KG1 (cell line): ENCODE measurements at places on chromosomes 5 and 9.

- DNase-seq, result no peak
These were observed 21.4 kb downstream of the SPINK1 start for GRCh38 chr5:147809830-147810666.

DNA sequence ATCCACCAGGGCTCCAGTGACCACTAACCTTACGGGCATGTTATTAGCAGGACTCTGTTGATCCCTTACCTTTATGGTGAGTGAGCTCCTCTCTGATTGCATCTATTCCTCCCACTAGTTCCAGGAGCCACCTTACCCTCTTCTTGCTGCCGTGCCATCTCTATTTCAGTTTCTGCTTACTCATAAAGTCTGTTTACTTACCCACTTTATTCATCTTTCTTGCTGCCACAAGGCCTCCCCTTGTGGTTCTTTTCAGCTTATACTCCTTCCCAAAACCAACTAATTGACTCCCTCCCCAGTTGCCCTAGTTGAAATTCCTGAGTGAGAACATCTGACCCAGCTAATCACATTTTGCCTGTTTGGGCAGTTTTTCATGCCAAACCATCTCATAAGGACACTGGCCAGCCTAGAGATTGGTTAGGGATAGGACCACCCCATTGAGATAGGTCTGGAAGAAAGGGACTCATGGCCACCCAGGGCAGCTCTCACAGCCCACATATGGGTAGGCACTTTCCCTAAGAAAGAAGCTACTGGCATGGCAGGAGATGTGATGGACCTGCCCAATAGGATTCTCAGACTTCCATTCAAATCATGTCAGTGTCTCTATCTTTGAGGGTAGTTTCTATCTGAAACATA lies 412.7 kb downstream of the EFNA5 start:
- DNase-seq, result no peak

- DNase-seq, result no peak
These were observed 41.5 kb upstream of the SEMA4D start for GRCh38 chr9:89539374-89539773.

GRCh38 chr9:107992271-107992670 lies 502.7 kb upstream of the KLF4 start:
- no peak for DNase-seq

DNA sequence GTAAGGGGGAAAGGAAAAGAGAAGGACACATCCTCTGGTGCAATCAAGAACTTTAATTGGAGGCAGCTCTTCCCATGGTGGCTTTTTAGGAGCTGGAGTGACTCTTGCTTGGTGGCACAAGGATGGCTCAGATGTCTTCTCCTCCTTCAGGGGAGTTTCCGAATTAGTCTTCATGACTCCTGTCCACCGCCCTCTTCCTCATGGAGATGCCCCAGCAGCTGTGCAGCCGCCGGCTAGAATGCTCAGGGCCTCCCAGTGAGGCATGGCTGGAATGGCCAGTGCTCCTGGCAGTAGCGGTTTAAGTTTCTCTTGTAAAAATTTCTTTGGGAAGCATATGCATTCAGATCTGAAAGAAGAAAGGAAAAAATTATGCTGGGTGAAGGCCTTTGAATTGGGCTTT lies 8.8 kb upstream of the TEX53 start:
- DNase-seq, result no peak

DNA sequence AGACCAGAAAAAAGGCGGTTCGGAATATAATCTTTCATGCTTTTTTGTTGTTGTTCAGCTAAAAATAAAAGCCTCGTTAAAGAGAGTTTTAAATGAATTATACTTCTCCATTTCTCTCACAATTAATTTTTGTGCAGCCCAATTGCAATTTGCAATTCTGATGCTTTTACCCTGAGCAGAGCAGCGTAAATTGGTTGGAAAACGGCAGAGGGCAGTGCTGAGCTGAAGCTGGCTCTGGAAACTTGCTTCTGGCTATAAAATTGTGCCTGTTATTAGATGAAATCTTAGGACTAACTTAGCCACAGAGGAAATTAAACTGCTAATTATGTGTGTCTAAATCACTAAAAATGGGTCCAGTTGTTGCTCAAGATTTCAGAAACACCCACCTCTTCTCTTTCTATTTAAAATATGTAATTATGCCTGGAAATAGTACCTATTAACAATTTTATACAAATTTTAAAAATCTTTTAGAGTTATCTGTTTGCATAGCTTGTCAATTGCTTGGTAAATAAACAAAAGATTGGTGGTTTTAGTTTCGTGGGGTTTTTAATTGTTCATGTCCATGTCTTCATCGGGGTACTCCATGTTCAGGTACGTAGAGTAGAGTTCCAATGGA lies 441.8 kb upstream of the TLE4 start:
- DNase-seq, result peak; percentile 26

DNA sequence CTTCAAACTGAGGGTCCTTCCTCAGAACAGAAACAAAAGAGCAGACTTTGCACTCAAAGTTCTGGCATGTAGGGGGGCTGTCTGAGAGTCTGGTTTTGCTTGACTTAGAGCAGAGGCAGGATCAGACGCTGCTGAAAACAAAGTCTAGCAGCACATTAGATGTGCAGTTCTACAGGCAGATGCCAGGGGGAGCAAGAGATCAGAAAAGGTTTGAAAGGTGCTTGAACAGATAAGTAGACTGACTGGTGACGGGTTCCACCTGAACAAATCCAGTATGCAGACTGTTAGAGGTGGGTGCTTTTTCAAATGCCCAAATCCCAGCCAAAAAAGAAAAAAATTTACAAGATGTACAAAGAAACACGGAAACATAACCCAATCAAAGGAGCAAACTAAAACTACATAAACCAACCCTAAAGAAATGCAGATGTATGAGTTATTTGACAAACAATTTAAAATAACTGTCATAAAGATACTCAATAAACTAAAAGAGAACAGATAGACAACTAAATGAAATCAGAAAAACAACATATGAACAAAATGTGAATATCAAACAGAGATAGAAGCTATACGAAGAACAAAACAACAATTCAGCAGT lies 194.7 kb upstream of the FREM1 start:
- DNase-seq, result no peak

DNA sequence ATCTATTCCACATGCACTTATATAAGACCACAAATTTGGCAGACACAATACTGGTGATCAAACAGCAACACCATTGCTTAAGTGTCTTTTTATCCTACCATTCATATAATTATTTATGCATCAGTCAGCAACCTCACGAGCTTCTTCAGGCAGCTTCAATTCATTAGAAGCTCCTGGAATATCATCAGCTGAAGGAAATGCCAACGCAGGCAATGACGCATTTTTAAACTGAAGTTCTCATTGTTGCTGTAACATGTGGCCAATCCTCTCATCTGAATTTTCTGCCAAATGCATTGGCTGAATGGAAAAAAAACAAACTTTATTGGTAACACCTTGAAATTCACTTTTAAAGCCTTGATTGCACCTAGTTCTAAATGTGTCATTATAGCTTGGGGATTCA lies 376.4 kb upstream of the RGMB start:
- DNase-seq, result no peak
